ENCODE measurements at places on chromosomes 7 and 10.

DNA sequence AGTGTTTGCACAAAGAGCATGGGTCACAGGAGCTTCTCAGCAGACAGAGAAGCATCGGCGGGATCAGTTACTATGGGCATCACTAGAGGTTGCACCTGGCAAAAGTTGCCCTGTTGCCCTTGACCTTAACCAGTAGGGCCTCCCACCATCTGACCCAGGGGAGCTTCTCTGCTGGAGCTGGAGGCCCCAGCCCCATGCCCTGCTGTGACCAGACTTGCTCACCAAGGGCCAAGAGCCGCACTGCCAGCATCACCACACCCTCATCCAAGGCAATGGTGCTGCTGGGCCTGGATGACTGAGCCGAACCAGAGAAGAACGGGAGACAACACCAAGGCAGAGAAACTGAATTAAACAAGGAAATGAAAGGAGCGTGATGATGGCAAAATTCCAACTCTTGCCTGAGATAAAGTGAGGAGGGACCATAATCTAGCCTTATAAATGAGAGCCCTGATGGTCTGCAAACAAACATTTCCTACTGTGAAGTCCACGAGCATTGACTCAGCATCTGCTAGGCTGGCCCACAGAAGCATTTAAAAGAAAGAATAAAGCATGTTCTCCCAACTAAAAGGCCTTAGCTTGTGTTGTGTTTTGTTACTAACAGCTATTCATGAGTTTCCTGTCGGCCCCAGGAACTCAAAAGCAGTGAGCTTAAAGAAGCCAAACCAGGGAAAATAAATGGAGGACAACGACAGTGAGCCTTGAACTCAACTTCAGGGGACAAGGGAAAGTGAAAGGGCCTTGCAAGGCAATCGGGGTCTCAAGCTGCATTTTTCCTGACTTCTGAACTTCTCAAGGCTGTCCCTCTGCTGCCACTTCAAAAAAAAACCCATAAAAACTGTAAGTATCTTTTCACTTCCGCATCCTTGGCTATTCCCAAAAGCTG is 60.4 kb downstream of the AFAP1L2 start:
- no peak for DNase-seq

DNA sequence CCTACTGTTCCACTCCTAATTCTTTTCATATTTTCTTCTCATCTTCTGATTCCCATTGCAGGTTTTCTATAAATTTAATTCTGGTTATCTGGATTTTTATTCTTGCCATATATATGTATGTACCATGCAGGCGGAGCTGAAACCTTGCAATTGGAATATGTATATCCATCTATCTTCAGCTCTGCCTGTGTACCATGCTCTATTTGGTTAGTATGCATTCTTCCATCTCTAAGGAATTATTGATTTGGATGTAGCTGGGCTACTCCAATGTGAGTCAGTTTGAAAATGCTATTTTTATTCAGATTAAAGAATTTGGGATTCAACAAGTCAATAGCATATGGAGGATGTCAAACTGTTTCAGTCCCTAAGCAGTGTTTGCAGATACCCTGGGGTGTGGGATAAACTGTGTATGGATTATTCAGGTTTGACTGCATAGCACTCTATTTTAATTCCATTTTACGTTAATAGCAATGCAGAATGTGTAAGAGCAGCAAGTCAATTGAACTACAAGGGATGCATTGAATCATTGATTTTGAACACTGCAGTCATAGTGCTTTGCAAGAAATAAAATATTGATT is 528.1 kb upstream of the FZD8 start:
- no peak for DNase-seq

GRCh38 chr7:46565253-46566096 is 644.4 kb upstream of the IGFBP3 start:
- no peak for DNase-seq

GRCh38 chr7:16563281-16564022 is 36.8 kb downstream of the LRRC72 start:
- no peak for DNase-seq

GRCh38 chr7:13560441-13560840 is 429.0 kb downstream of the ETV1 start:
- DNase-seq = no peak

GRCh38 chr10:113846036-113846435 is 7.8 kb downstream of the DCLRE1A start:
- DNase-seq = no peak

- no peak for DNase-seq
These were observed 566.0 kb downstream of the SUGCT start for GRCh38 chr7:40700653-40701421.

DNA sequence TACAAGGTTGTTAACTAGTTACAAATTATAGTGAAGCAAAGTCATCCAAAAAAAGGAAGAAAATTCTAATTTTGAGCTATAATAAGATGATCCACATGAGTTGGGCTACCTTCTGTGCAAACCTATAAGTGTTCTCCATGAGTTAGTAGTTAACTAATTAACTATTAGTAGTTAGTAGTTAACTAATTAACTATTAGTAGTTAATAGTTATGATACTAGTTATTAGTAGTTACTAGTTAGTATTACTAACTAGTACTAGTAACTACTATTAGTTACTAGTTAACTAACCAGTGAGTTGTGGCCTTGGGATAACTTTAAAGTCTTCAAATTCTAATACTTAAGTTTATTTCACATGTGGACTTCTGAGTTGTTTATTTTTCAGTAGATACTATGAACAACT is 453.4 kb upstream of the GRM3 start:
- no peak for DNase-seq
